Kidney epithelial cell (primary cell): ENCODE measurements at places on chromosomes 5 and 9. TPM values are rescaled to one million over a fixed set of nuclear protein-coding genes. Genes with fewer than 3 reads are reported as not detected.
A peak's percentile ranks its signal among the peaks of the same experiment; 100 is the strongest.

GRCh38 chr5:59051951-59052350, 469.1 kb downstream of the RAB3C start:
- DNase-seq, result no peak

Gene ENTPD2
- total RNA-seq, result 0.21 TPM in 1 of 2 replicates, not detected in the other

Gene C5orf52
- not detected in 2 replicates for total RNA-seq

DNA sequence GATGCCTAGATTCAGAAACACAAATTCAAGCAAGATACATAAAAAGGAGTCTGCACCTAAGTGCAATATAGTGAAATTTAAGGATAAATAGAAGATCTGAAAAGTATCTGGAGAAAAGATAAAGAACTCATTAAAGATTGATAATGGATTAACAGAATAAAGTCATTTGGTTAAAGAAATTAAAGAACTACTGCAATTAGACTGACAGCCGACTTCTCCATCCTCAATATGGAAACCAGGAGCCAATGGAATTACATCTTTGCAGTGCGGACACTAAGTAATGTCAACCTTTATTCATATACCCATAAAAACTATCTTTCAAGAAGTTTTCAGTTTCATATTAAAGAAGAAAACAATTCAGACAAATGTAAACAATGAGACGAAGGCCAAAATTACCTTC, 81.0 kb downstream of the MRPL36 start:
- no peak for DNase-seq

DNA sequence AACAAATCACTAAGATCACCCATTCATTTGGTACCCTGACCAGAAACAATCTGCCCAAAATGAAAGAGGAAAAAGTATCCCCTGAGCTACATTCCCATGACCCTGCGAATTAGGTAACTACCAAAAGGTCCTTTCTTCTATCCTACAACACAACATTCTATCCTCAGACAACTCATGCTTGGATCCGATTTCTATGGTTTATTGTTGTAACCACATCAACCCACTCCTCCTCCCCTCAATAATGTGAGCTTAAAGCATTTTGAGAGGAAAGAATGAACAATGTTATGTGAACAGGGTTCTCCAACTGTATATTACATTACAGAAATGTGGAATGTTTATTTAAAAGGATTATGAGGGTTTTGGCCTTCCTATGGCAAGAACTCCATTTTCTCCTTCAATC, 4.0 kb downstream of the SLC35D2 start:
- DNase-seq, result no peak

Gene TRIM7
- 2.9 and 4.4 TPM in 2 replicates for total RNA-seq

- DNase-seq, result peak; percentile 26
These were observed 456.5 kb upstream of the CDH9 start for GRCh38 chr5:27494887-27495286.

Gene RFESD
- 0.21 and 0.41 TPM in 2 replicates for total RNA-seq

DNA sequence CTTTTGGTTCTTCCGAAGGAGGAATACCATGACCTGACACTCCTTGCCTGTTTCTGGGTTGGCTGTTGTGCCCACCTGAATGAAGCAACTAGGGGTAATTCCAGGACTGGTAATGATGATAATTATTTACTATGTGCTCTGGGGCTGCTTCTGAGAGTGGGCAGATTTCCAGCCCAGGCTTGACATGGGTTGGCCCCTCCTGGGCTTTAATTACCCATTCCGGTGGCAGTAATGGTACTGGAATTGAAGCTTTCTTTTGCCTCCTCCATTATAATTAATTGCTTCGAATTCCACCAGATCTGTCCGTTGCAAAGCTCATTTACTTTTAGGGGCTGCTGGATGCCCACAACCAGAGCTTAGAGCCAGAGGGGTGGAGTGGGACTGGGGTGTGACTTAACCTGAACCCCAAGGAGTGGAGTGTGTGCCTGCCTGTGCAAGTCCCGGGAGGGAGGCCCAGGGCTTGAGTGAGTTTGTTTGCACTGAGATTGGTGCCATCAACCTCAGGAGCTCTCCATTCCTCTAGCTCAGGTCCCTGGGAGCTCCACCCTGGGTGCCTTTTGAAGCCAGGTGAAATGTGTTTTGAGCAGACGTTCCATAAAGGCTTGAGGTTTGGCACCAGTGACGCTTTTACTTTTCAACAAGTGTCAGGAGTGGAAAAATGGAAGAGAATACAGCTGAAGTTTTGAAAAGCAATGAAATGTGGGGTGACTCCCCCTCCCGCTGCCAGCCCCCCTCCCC, 214.6 kb downstream of the PDZD2 start:
- DNase-seq, result no peak

Gene FRMD3
- total RNA-seq, result 5.0 and 5.2 TPM in 2 replicates

DNA sequence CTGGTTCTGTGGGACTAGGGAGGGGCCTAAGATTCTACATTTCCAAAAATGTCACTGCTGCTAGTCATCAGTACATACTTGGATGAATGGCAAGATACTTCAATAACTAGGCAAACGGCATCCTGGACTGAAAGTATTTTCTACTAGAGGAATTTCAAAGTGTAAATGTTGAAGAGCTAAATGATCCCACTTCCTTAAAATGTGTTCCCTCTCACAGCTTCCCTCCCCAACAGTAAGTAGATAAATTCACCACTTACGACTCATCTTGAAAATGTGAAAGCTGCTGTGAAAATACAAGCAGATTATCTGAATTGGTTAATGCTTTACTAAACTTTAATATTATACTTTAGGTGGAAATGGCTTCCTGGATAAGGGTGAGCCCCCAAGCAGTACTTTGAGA, 1571.5 kb upstream of the WWC1 start:
- peak; percentile 16 for DNase-seq
